Heart right ventricle (tissue), 16 donors: ENCODE measurements at places on chromosomes 6 and 20.

GRCh38 chr6:116512111-116512559, 696 bp downstream of the CALHM5 start:
- peaks cover 18% of the 10 kb centered on the region for H3K4me1 ChIP-seq
- DNase-seq: no peak
- H3K4me3 ChIP-seq: peak overlapping the region; percentile 56

DNA sequence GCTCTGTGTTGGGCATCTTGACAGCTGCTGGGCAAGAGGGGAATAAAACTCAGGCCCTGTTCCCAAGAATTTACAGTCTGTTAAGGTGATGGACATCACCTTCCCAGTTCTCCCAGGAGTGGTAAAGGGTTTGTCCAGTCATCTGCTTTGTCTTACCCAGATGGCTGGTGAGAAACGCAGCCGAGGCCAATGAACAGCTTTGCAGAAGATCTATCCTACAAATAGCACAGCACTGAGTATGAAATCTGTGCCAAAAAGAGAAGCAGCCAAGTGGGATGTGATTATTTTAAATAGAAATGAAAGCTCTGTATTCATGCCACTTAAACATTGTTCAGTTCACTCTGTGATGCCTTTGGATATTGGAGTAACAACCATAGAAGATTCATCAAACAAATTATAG, 132.7 kb upstream of the SLC22A16 start:
- no peaks in the 10 kb centered on the region for H3K36me3 ChIP-seq
- no peak overlapping the region for H3K4me3 ChIP-seq
- peak overlapping the region; percentile 11 for H3K27ac ChIP-seq
- H3K4me1 ChIP-seq: peaks cover 8% of the 10 kb centered on the region
- DNase-seq: no peak

- H3K4me3 ChIP-seq: no peak overlapping the region
- no peaks in the 10 kb centered on the region for H3K36me3 ChIP-seq
- no peaks in the 10 kb centered on the region for H3K27me3 ChIP-seq
- DNase-seq: no peak
Measured at GRCh38 chr6:17339308-17339670, 54.1 kb upstream of the CAP2 start.

- DNase-seq: no peak
- no peak overlapping the region for H3K4me3 ChIP-seq
- no peaks in the 10 kb centered on the region for H3K36me3 ChIP-seq
- H3K4me1 ChIP-seq: no peaks in the 10 kb centered on the region
- peaks cover 9% of the 10 kb centered on the region for H3K27me3 ChIP-seq
Measured at GRCh38 chr20:58762120-58762519, 69.5 kb downstream of the NPEPL1 start.

DNA sequence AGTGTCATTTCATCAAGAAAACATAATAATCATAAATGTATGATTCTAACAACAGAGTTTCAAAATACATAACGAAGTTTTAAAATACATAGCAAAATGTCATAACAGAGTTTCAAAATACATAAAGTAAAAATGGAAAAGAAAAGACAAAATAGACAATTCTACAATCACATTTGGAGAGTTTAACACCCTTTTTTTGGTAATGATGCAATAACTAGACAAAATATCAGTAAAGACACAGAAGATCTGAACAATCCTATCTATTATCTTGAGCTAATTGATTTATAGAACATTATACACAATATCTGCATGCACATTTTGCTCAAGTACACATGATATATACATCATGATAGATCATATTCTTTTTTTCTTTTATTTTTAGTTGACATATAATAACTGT, 13.4 kb upstream of the SLC17A2 start:
- H3K27ac ChIP-seq: no peak overlapping the region
- H3K4me1 ChIP-seq: no peaks in the 10 kb centered on the region
- H3K4me3 ChIP-seq: no peak overlapping the region
- H3K27me3 ChIP-seq: no peaks in the 10 kb centered on the region

DNA sequence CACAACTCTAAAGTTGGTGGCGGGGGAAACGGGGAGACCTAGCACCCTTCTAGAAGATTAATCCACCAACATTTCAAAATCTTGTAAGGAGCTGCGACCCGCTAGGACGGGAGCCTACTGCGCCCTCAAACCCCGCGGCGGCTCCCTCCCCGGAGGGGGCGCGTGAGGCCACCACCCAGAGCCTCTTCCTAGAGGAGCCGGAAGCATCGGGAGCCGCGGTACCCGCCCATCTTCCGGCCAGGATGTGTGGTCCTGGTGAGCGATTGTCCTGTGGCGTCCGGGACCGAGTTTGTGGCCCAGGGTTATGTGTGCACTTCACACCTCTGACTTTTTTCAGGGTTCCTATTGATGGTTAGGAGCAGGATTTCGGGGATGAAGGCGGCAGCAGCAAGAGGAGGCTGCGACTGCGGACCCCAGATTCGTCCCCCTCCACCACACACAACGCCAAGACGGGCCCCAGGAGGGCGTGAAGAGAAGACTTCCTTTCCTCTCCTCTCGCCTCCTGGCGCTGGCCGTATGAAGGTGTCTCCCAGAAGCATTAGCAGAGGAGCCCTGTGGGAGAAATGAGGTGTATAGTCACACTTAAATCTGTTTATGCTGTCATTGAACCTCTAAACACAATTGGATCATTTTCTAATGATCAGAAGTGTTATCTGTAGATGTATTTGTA, 10.7 kb downstream of the ZNF165 start:
- peak; percentile 37 for DNase-seq
- H3K36me3 ChIP-seq: peaks cover 8% of the 10 kb centered on the region

DNA sequence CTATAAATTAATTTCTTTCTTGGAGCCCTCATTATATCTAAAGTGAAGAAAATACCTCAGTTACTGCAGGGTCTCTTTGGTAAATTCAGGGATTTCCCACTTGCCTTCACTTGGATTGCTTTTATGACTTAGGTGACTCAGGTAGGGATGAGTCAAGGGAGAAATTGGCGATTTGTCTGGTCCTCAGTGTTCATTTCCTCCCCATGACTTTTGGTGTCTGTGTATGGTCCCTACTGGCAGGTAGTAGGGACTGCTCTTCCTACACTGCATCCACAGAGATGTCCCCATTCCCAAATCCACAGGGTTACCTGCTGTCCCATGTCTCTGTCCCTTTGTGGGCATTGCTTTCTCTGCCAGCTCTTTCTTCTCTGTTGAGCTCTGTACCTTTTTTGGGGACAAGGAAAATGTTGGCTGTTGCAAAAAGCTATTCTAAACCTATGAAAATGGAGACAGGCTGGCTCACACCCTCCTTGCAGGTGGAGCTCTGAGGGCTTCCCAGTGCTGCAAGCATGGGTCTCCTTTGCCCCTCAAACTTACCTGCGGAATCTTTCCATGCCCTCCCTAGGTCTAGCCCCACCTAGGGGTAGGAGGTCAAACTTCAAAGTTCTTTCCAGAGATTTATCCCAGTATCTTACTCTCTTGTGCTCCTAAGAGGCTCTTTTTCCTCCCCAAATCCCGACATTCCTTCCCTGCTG, 211.9 kb downstream of the ZNF217 start:
- no peak overlapping the region for H3K4me3 ChIP-seq
- no peaks in the 10 kb centered on the region for H3K36me3 ChIP-seq
- H3K27ac ChIP-seq: peak overlapping the region; percentile 37
- no peaks in the 10 kb centered on the region for H3K4me1 ChIP-seq
- no peak for DNase-seq
- H3K27me3 ChIP-seq: no peaks in the 10 kb centered on the region

GRCh38 chr20:297098-297924, at the start of gene ZCCHC3:
Gene ZCCHC3, plus strand, starts transcription at chr20:297570. Its CDS starts 17 bp downstream, at chr20:297587.
- no peaks in the 10 kb centered on the region for H3K36me3 ChIP-seq
- peak within 1 kb of the TSS; percentile 96 for H3K4me3 ChIP-seq
- peak within 1 kb of the TSS; percentile 97 for H3K27ac ChIP-seq
- H3K27me3 ChIP-seq: no peaks in the 10 kb centered on the region
- H3K4me1 ChIP-seq: peaks cover 48% of the 10 kb centered on the region
- peak; percentile 83 for DNase-seq

DNA sequence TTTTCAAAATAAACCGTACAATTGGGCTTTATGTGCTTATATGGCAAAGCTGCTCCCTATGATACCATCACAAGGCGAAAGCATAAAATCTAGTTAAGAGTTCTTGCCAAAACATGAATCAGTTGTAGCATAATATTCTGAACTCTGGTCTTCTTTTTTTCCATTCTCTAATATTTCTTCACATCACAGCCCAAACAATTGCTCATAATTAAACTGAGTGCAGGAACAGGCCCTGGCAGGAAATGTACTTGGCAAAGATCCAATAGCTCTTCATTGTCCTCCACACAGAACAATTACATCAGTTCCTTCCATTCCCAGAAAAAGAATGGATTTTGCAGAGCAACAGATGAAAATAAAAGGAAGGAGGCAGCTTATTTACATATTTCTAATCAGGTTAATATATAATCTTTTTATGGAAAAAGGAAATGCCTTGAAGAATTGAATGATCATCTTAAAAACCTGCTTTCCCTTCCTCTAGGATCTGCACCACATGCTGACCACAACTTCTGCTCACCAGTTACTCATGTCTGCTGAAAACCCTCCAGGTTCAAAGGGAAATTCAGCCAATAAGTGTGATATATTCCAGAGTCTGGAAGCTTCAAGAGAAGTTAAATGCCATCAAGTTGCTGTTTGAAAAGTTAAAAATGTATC, 123.3 kb upstream of the COL21A1 start:
- H3K4me3 ChIP-seq: no peak overlapping the region
- peaks cover 57% of the 10 kb centered on the region for H3K4me1 ChIP-seq
- H3K27ac ChIP-seq: peak overlapping the region; percentile 88
- no peaks in the 10 kb centered on the region for H3K27me3 ChIP-seq

DNA sequence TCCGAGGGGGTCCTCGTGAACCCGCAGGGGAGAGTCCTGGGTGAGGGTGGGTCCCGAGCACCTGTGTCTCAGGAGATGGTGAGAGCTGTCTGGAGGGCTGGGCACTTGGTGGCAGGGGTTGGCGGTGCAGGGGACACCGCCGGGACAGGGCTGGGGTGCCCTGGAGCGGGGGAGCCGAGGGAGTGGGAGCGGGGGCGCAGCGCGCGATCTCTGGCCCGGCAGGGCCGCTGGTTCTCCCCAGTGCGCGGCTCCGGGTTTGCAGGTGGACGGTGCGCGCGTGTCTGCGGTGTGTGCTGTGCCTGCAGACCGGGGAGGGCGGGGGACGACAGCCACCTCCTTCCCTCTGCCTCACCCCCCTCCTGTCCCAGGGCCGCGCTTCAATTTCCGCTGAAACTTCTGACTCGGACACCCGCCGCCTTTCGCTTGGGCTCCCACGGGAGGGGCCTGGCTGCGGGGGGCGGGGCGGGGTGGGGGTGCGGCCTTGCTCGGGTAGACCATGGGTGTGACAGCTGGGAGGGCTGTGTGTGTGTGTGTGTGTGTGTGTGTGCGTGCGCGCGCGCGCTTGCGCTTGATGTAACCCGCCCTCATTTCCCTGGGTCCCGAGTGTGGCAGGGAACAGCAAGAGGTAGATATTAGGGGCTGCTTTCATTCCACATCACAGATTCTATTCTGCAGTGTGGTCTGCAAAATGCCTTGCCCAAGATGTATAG, 1.2 kb downstream of the TRIB3 start:
- H3K36me3 ChIP-seq: no peaks in the 10 kb centered on the region
- H3K4me3 ChIP-seq: peak overlapping the region; percentile 78
- DNase-seq: peak; percentile 80
- H3K27ac ChIP-seq: peak overlapping the region; percentile 74

DNA sequence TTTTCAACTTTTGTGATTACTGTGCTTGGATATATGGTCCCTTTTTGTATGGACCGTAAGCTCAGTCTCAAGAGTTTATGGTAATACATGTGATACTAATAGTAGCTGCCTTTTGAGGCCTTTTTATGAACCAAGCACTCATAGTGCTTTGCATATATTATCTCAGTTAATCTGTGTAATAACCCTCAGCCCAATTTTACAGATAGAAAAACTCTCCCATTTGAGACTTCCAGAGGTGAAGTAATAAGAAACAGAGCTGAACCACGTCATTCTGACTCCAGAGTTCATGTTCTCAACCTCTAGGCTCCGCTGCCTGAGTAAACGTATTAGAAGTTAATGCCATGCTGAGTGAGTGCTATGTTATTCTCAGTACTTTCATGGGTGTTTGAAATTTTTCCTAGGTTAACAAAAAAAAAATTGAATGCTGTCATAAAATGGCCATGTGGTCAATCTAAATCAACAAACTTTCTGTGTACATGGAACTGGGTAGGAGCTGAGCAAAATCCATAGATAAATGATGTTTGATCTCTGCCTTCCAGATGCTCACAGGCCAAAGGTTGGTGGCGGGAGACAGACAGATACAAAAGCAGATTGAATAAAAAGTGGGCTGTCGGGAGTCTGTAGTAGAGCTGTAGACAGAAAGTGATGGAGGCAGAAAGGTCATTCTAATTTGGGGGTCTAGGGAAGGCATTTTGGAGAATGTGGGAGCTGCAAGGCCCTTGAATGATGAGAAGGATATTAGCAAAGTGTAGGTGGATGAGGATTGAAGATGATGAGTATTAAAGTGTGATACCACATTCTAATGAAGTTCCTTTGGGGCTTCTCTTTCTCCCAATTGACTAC, 22.6 kb upstream of the ELOVL2 start:
- H3K27me3 ChIP-seq: no peaks in the 10 kb centered on the region
- H3K4me1 ChIP-seq: no peaks in the 10 kb centered on the region
- H3K4me3 ChIP-seq: no peak overlapping the region
- H3K36me3 ChIP-seq: no peaks in the 10 kb centered on the region
- DNase-seq: no peak

GRCh38 chr20:17571153-17571527, 1.3 kb downstream of the DSTN start:
- no peaks in the 10 kb centered on the region for H3K27me3 ChIP-seq
- H3K36me3 ChIP-seq: no peaks in the 10 kb centered on the region
- peaks cover 68% of the 10 kb centered on the region for H3K4me1 ChIP-seq
- H3K27ac ChIP-seq: peak overlapping the region; percentile 99
- H3K4me3 ChIP-seq: peak overlapping the region; percentile 98
- no peak for DNase-seq

DNA sequence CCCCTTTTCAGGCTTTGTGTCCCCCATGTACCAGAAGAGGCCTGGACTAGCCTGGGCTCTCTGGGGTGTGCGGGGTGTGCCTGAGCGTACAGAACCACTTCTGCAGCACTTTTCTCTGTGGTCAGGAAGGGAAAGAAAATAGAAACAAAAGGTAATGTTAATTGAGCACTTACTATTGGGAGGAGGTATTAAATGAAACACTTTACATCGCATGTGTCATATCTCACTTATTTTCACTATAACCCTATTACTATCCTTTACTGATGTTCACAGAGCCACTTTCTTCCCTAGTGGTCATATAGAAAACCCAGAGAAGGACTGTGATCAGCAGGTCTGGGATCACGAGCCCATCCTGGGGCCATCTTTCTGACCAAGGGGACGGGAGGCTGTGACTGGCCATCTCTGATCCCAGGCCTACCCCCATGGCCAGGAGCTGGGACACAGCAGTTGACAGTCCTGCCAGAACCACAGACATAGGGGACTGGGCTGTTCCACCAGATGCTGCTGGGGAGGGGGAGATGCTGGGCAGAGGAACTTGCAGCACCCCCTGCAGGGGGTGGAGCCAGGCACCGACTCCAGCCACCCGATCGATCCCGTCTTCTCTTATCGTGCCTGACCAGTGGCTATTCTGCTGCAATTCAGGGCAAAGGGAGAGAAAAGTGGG, 107.6 kb downstream of the VEGFA start:
- H3K27me3 ChIP-seq: no peaks in the 10 kb centered on the region
- no peaks in the 10 kb centered on the region for H3K36me3 ChIP-seq
- H3K27ac ChIP-seq: no peak overlapping the region
- no peak for DNase-seq
- H3K4me3 ChIP-seq: no peak overlapping the region
